ENCODE measurements at places on chromosomes 6 and 20. TPM values are rescaled to one million over a fixed set of nuclear protein-coding genes. Genes with fewer than 3 reads are reported as not detected.

GRCh38 chr6:90314514-90314913 is 17.9 kb upstream of the BACH2 start:
- no peak for ATAC-seq

- ATAC-seq = no peak
Observed at GRCh38 chr6:157935786-157936185, 45.9 kb upstream of the SYNJ2 start.

DNA sequence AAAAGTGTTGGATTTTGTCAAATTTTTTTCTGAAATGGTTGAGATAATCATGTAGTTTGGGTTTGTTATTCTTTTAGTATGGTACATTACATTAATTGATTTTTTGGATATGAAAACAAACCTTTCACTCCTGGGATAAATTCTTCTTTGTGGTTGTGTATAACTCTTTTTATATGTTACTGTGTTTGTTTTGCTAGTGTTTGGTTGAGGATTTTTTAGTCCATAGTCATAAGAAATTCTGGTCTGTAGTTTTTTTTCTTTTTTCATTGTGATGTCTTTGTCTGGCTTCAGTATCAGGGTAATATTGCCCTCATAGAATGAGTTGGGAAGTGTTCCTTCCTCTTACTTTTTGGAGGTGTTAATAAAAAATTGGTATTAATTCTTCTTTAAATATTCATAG is 122.2 kb upstream of the ATXN1 start:
- no peak for ATAC-seq

- ATAC-seq = peak; percentile 57
Observed at GRCh38 chr20:54199721-54200176, 8.1 kb upstream of the PFDN4 start.

The RBL1 gene
- total RNA-seq = 9.0 TPM

The KCNK16 gene
- total RNA-seq = not detected

DNA sequence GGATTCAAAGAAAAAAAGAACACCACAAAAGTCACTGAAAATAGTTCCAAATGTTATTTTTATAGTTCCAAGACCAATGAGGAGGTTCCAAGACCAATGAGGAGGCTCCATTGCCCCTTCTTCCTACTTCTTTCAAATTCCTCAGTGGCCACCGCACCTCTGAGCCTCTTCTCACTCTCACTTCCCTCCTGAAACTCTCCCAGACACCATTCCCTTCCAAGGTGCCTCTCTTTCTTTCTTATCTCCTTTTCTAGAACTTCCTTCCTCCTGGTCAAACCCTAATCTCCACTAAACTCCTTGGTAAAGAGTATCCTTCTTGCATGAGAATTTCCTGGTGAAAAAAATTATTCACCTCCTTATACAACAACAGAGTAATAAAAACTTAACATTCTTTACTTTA is 20.4 kb upstream of the MCUR1 start:
- ATAC-seq = no peak

DNA sequence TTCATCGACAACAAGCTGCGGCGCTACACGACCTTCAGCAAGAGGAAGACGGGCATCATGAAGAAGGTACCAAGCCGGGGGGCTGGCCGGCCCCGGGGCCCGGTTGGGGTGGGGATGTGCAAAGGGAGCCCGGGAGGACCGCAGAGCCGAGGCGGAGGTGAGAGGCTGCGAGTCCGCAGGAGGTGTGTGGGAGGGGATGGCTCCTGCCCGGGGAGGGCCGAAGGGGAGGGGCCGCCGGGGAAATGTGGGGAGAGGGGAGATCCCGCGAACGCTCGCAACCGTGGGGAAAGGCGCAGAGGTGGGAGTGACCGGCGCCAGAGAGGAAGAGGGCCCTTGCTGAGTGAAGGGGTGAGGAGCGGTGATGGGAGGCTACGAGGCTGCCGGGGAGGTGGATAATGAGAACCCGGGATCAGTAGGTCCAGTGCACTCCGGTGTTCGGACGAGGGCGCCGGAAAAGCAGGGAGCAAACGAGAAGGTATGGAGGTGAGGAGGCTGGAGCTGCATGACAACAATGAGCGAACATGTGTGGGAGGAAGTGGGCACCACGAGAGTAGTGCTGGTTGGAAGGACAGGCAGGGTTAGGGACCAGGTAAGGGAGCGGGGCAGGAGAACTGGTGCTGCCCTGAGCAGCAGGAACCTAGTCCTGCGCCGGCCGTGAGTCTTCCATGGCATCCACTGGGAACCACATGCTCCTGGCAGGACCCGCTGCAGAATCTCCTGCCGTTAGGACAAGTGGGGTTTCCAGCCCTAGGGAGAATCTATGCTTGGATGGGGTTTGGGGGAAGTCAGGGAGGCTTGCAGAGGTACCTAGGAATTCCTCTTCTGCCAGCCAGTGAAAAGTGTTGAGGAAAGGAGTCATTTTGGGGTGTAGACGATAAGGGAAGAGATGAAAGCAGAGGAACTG is 1.3 kb downstream of the SRF start:
- ATAC-seq = no peak

DNA sequence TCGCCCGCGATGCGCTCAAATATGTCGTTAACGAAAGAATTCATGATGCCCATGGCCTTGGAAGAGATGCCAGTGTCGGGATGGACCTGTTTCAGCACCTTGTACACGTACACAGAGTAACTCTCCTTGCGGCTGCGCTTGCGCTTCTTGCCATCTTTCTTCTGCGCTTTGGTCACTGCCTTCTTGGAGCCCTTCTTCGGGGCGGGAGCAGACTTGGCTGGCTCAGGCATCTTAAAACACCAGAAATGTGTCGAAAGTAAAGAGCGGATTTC is 36.4 kb downstream of the HFE start:
- no peak for ATAC-seq

GRCh38 chr6:168047841-168048723 is 30.9 kb downstream of the FRMD1 start:
- ATAC-seq = no peak

DNA sequence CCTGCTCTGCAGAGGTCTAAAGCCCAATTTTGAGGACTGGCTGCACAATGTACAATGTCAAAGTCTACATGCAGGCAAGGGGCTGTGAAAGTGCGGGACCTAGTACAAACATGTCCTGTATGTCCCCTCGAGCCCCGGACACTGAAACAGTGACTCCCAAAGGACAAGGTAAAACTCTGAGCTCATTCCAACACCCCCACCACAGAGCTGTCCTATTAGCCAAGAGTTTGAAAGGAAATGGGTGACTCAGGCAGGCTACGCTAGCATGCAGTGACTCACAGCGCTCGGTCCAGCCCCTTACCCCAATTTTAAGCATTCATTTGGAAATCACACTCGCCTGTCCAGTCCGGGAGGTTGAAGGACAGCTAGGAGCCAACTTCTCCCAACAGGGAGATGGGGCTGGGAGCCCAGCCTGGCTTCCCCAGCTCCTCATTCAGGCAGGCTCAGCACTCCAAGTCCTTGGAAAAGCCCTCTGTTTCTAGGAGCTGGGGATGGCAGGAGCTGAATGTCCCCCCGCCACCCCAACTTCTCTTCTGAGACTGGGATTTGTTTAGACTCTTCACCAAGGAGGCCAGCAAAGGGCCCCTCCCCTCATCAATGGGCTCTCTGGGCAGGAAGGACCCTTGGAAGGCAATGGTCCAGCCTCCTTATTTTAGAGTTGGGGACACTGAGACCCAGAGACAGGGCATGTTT is 3.9 kb downstream of the SDC4 start:
- ATAC-seq = peak; percentile 80

The BCAS4 gene
- total RNA-seq = 18.7 TPM
